Bronchial smooth muscle cell (primary cell): ENCODE measurements at places on chromosomes 1 and 21. TPM values are rescaled to one million over a fixed set of nuclear protein-coding genes. Genes with fewer than 3 reads are reported as not detected.

The PCP4L1 gene
- total RNA-seq = not detected in 2 replicates

The FLG2 gene
- total RNA-seq = under 0.01 TPM in 2 replicates

The KRTAP22-2 gene
- not detected in 2 replicates for total RNA-seq

The OR2L3 gene
- total RNA-seq = not detected in 2 replicates

The RORC gene
- not detected in 2 replicates for total RNA-seq

The AADACL4 gene
- total RNA-seq = 0.09 TPM in 1 of 2 replicates, not detected in the other

The MAPKAPK2 gene
- total RNA-seq = 21.7 and 27.4 TPM in 2 replicates

The CLCA1 gene
- not detected in 2 replicates for total RNA-seq

The CITED4 gene
- total RNA-seq = 0.09 and 0.47 TPM in 2 replicates

The SIK1 gene
- 0.32 and 0.52 TPM in 2 replicates for total RNA-seq

The RPTN gene
- total RNA-seq = not detected in 2 replicates
